ENCODE measurements at places on chromosomes 4 and X.

- H3K36me3 ChIP-seq = peaks cover 51% of the 10 kb centered on the region
- H3K4me1 ChIP-seq = no peaks in the 10 kb centered on the region
- DNase-seq = no peak
These were observed 20.8 kb downstream of the RLIM start for GRCh38 chrX:74593593-74593992.

DNA sequence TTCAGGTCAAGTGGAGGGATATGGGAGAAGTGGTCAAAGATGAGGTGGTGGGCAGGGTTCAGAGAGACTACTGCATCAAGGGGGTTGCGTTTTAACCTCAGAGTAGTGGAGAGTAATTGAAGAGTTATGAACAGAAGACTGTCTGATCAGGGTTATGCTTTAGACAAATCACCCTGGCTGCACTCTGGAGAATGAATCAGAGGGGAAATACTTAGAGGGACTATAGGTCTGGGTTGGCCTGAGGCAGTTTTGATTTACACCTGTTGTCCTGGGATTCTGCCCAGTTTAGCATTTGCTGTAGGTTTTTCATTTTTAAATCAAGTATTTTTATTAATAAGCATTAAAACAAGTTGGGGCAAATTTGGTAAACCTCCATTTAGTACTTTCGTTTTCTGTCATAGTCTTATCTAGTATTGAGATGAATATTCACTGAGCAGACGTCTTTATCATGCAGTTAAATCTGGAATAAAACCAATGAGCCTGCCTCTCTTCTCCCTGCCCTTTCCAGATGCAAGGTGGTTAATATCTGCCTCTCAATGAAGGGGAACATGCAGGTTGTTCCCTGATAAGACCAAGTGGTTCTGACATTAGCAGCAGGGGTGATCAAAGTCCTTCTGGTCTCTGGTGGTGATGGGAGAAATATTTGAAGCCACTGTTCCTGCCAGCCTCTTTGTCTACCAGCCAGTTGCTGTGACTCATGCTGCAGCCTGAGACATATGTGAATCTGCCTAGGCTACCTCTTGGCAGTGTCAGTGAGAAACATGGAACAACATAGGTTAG is 116.0 kb upstream of the RPS6KA3 start:
- H3K27me3 ChIP-seq = no peaks in the 10 kb centered on the region
- H3K36me3 ChIP-seq = no peaks in the 10 kb centered on the region
- H3K27ac ChIP-seq = no peak overlapping the region
- no peak overlapping the region for H3K4me3 ChIP-seq

DNA sequence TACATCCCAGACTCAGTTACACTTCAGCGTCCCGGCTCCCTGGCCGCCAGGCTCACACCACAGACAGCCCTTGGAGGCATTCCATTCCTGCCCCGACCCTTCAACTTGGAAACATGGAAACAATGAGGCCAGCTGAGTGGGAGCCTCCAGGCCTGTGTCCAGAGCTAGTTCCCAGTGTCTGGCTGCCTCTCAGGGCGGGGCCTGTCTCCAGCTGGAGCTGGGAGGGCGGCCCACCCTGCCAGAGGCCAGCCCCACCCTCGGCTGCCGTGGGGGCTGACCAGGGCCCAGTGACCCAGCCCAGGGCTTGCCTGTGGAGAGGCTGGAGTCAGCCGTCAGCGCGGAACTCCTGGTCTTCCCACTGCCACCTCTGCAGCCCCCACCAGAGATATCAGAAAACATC is 37.4 kb upstream of the SPON2 start:
- no peaks in the 10 kb centered on the region for H3K4me1 ChIP-seq
- H3K36me3 ChIP-seq = peaks cover 2% of the 10 kb centered on the region
- H3K27ac ChIP-seq = no peak overlapping the region

- H3K27me3 ChIP-seq = no peaks in the 10 kb centered on the region
- H3K4me3 ChIP-seq = no peak overlapping the region
- no peak overlapping the region for H3K27ac ChIP-seq
- H3K4me1 ChIP-seq = no peaks in the 10 kb centered on the region
These were observed 48.5 kb upstream of the CYSLTR1 start for GRCh38 chrX:78375894-78376293.

GRCh38 chr4:184506527-184507121 is 32.3 kb upstream of the IRF2 start:
- H3K27ac ChIP-seq = no peak overlapping the region
- no peak for DNase-seq
- peaks cover 5% of the 10 kb centered on the region for H3K27me3 ChIP-seq
- H3K4me1 ChIP-seq = peaks cover 2% of the 10 kb centered on the region

- no peaks in the 10 kb centered on the region for H3K36me3 ChIP-seq
- no peak overlapping the region for H3K4me3 ChIP-seq
- H3K27me3 ChIP-seq = no peaks in the 10 kb centered on the region
These were observed 67.0 kb upstream of the CITED1 start for GRCh38 chrX:72372735-72373134.

- no peak for DNase-seq
- H3K4me1 ChIP-seq = no peaks in the 10 kb centered on the region
- no peak overlapping the region for H3K27ac ChIP-seq
- no peak overlapping the region for H3K4me3 ChIP-seq
These were observed 631.4 kb upstream of the CT83 start for GRCh38 chrX:117094149-117094548.

GRCh38 chrX:23820235-23820782 is 37.3 kb downstream of the SAT1 start:
- no peak overlapping the region for H3K4me3 ChIP-seq
- H3K27ac ChIP-seq = no peak overlapping the region
- H3K4me1 ChIP-seq = no peaks in the 10 kb centered on the region

DNA sequence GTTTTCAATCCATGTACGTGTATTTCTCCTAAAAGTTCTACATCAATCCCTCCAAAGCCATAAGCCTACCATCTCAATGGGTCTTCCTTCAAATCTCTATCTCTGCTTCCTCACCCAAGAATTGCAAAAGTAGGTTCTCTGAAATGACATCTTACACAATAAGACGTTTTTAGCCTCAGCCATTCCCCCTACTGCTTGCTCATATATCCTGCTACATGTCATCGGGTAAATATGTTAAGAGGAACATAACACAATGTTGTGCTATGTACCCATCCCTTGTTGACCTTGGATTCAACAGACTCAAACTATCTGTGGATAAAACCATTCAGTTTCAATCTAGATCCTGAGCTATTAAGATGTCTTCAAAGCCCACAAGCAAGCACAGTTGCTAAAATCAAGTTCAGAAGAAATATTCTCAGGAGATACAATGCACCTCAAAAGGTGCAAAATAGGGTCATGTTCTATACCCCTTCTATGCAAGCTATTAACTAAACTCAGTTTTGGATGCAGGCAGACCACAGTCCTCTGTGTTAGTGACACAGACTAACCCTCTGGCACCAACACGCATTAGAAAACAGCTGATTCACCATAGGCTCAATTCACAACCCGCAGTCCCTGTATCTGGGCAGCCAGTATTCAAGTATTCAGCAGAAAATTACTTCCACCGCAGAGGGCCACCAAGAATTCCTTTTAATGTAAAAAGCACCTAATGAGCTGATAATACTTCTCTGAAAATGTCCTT is 56.8 kb downstream of the CD99L2 start:
- no peak overlapping the region for H3K4me3 ChIP-seq
- H3K36me3 ChIP-seq = no peaks in the 10 kb centered on the region
- H3K27me3 ChIP-seq = no peaks in the 10 kb centered on the region
- H3K27ac ChIP-seq = no peak overlapping the region
- H3K4me1 ChIP-seq = peaks cover 21% of the 10 kb centered on the region

- peak; percentile 81 for DNase-seq
- no peak overlapping the region for H3K27ac ChIP-seq
- H3K27me3 ChIP-seq = no peaks in the 10 kb centered on the region
- H3K4me3 ChIP-seq = no peak overlapping the region
- H3K36me3 ChIP-seq = 0 out of 2 replicates have a peak, but pooled peaks cover 3% of the 10 kb centered on the region
These were observed 485.5 kb downstream of the TRAM1L1 start for GRCh38 chr4:116599859-116600258.

- no peak overlapping the region for H3K27ac ChIP-seq
- no peaks in the 10 kb centered on the region for H3K36me3 ChIP-seq
- H3K4me3 ChIP-seq = no peak overlapping the region
- H3K27me3 ChIP-seq = no peaks in the 10 kb centered on the region
These were observed 20.6 kb upstream of the GUCY1A1 start for GRCh38 chr4:155646001-155646400.

DNA sequence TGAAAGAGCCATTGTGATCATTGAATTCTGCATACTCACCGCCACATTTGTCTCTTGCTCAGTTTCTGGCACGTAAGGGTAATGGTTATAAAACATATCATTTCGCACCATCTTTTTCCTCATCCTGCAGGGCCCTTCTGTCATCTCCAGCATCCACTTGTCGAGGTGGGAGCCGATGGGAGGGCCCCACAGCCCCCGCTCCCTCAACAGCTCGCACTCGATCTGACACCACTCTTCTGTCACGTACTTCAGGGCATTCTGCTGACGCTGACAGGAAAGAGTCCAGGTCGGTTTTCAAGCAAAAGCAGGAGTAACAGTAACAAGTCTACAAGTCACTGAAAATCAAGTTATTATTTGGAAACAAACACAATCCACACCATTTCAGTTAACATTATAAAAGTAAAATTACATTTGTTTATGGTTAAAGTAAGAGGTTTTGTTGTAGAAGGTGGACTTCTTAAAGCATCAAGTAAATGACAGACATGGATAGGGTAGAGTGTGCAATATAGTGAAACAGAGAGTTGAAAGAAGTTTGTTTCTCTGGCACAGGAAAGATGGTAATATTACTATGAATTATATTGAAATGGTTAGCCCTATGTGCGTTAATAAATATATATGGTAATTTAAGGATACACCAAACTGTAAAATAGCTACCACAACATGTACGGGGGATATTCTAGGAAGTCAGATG is 150.6 kb downstream of the CDS1 start:
- no peaks in the 10 kb centered on the region for H3K4me1 ChIP-seq
- no peak overlapping the region for H3K4me3 ChIP-seq
- H3K27me3 ChIP-seq = no peaks in the 10 kb centered on the region
- no peak overlapping the region for H3K27ac ChIP-seq
- peaks cover 37% of the 10 kb centered on the region for H3K36me3 ChIP-seq

DNA sequence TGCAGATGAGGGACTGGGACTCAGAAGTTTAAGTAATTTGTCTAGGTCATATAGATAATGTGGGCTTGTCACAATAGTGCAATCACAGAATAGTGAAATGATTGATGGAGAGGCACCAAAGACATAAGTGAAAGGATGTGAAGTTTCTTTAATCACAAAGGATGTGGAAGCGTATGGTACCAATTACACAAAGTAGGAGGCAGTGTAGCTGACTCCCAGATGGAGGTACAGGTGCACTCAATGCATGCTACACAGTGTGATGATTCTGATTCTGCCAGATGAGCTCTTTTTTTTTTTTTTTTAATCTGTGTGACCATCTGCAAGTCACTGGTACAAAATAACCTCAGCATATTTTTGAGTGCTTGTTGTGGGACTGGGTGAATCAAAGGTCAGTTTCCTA is 411.3 kb downstream of the SPRY1 start:
- peaks cover 8% of the 10 kb centered on the region for H3K4me1 ChIP-seq
- H3K27ac ChIP-seq = no peak overlapping the region
- no peak overlapping the region for H3K4me3 ChIP-seq
- DNase-seq = no peak

GRCh38 chr4:22850055-22850454 is 157.3 kb downstream of the GBA3 start:
- no peak for DNase-seq
- peaks cover 11% of the 10 kb centered on the region for H3K4me1 ChIP-seq
- H3K4me3 ChIP-seq = no peak overlapping the region
- H3K27ac ChIP-seq = no peak overlapping the region
- H3K27me3 ChIP-seq = no peaks in the 10 kb centered on the region

GRCh38 chr4:62003695-62004094 is 803.6 kb downstream of the ADGRL3 start:
- no peak overlapping the region for H3K4me3 ChIP-seq
- H3K4me1 ChIP-seq = peaks cover 22% of the 10 kb centered on the region
- no peaks in the 10 kb centered on the region for H3K36me3 ChIP-seq
- DNase-seq = no peak
- no peak overlapping the region for H3K27ac ChIP-seq

GRCh38 chr4:145196747-145197146 is 16.4 kb upstream of the OTUD4 start:
- no peaks in the 10 kb centered on the region for H3K36me3 ChIP-seq
- H3K4me3 ChIP-seq = no peak overlapping the region
- no peak for DNase-seq
- H3K4me1 ChIP-seq = peaks cover 6% of the 10 kb centered on the region
- no peaks in the 10 kb centered on the region for H3K27me3 ChIP-seq

DNA sequence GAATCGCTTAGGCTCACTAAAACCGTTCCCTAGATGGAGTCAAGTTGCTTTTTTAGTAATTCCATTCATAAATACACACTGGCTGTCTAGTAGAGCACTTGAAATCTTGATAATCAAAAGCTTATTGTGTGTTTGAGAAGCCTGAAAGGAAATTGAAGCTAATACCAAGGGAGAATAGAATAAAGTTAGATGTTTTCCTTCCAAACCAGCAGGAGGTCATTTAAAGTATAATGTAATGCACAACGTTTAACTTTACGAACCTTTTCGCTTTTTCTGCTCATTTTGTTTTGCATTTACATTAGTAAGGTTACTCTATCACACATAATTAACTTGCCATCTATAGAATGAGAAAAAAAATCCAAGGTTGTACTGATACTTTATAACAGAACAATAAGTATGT is 440.9 kb downstream of the NKX6-1 start:
- H3K36me3 ChIP-seq = no peaks in the 10 kb centered on the region
- no peak overlapping the region for H3K27ac ChIP-seq
- H3K4me3 ChIP-seq = no peak overlapping the region
- no peaks in the 10 kb centered on the region for H3K27me3 ChIP-seq
- no peak for DNase-seq

DNA sequence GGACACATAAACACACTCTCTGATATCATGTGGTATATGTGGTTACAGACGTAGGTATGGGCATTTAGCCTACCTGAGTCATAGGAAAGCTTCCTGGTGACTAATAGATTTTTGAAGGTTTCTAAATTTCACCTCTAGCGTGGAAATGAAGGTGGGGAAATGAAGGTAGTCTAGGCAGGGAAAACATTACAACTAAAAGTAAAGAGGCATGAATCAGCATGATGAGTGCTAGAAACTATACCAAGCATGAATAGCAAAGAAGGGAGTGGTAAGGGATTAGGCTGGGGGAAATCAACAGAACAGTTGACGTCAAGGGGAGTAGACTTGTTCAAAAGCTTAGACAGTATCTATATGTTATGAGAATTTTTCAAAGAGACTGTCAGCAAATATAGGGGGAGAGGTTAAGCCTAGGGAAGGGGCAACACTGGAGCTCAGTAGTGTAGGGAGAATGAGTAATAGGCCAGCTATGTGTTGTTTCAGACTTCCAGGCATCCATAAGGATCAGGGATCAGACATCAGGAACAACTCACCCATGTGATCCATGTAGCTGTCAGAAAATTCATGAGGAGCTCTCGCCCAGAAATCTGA is 279.3 kb upstream of the DIPK2B start:
- no peak overlapping the region for H3K4me3 ChIP-seq
- H3K27me3 ChIP-seq = no peaks in the 10 kb centered on the region
- DNase-seq = no peak
- H3K4me1 ChIP-seq = no peaks in the 10 kb centered on the region

DNA sequence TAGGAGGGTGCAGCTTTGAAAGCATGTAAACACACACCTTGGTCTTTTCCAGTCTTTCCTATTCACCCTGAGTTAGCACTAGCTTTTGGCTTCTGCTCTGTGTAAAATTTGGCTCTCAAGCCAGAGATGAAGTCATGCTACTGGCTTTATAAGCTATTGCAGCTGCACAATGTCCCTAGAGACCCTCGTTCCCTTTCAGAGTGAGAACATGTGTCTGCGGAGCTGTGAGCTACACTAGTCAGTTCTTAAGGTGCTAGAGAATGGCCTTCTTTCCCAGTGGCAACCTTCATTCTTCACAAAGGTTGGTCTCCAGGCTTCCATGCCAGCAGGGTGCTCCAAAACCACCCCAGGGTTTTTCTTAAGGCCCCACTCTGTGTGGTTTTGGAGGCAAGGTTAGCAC is 199.1 kb downstream of the SPATA18 start:
- H3K4me3 ChIP-seq = no peak overlapping the region
- peaks cover 2% of the 10 kb centered on the region for H3K27me3 ChIP-seq
- H3K4me1 ChIP-seq = peaks cover 13% of the 10 kb centered on the region
- no peak for DNase-seq
- peaks cover 17% of the 10 kb centered on the region for H3K36me3 ChIP-seq
- no peak overlapping the region for H3K27ac ChIP-seq
